Posterior vena cava (tissue), 2 donors: ENCODE measurements at places on chromosomes 6 and 20.

DNA sequence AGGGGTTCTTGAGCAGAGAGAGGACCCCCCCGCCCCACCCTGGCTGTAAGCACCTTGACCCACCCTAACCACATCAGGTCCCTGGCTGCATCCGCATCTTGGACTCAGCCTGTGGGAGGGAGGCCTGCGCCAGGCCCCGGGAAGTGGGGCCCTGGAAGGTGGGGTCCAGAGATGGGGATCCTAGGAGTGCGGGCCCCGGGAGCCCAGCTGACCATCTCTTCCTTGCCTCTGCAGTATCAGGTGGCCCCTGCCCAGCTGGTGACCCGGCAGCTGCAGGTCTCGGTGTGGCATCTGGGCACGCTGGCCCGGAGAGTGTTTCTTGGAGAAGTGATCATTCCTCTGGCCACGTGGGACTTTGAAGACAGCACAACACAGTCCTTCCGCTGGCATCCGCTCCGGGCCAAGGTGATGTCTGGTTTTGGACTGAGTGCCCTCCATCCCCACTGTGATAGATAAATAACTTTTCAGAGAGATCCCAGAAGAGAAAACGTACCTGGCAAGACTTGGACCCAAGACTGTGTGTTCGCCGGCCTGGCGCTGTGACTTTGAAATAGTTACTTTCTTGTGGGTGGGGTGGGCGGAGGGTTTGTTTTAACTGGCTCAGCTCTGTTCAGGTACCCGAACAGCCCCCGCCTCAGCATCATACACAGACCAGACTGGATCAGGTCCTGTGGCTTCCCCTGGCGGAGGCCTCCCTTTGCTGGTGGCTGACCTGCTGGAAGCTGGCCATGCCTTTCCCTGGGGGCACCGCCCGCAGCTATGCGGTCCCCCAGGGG, 62.0 kb downstream of the EZR start:
- DNase-seq = no peak

- DNase-seq = peak; percentile 92
Measured at GRCh38 chr20:3710703-3711483, 1.5 kb downstream of the SIGLEC1 start.

GRCh38 chr6:45069091-45069490, 259.0 kb upstream of the RUNX2 start:
- DNase-seq = no peak

- no peak for DNase-seq
Measured at GRCh38 chr6:7343546-7344475, 30.8 kb upstream of the SSR1 start.

DNA sequence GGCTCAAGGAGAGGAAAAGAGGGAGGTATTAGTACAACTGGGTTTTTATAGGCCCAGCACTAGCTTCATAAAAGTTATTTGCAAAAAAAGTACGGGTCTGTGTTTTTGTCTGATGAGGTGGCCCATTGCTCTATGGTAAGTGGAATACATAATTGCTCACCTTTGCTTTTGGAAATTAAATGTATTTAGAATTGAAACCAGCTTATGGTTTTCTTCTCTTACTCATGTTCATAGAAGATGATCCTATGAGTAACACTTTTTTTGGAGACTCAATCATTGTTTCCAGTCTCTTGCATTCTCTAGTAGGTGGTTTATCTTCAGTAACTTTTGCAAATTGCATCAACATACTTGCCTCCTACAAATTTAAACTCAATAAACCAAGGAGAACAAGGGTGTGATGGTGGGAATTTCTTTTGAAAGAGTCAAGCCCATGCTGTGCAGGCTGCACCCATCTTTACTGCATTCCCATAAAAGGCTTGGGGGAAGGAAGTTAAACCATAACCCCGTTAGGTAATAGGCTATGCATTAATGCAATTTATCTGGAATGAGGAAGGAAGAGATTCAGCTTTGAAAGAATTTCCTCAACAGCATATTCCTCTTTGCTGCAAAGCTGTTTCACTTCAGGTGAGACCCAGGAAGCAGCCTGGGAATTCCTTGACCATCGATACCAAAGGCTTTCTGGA, 48.5 kb upstream of the EDN1 start:
- no peak for DNase-seq

- no peak for DNase-seq
Measured at GRCh38 chr6:166813461-166813860, 142.9 kb downstream of the RNASET2 start.

- DNase-seq = no peak
Measured at GRCh38 chr6:13397359-13398068, 69.2 kb upstream of the TBC1D7 start.

DNA sequence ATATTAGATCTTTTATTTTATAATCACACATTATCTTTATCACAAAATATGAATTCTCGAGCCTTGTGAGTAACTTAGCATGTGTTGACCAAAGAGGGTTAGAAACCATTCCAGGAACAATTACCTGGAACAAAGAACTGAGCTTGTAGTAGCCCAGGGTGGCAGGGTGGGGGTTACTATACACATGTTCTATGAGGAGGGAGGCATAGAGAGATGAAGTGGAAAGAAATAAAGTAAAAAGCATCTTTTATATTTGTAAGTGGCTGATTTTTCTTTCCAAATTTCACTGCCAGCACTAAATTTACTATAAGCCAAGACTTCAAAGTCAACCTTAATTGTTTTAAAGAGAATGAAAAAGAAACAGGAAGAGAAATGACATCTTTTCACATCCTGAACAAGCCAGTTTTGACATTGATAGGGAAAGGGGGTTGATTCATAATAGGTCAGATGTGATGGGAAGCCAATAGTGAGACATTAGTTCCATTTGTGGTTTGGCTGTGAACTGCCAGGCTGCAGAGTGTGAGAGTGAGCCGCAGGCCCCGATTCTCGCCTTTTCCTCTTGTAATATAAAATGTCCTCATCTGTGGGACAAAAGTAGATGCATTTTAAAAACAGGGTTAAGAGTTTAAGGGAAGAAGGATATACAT, 52.7 kb upstream of the MYB start:
- DNase-seq = no peak

DNA sequence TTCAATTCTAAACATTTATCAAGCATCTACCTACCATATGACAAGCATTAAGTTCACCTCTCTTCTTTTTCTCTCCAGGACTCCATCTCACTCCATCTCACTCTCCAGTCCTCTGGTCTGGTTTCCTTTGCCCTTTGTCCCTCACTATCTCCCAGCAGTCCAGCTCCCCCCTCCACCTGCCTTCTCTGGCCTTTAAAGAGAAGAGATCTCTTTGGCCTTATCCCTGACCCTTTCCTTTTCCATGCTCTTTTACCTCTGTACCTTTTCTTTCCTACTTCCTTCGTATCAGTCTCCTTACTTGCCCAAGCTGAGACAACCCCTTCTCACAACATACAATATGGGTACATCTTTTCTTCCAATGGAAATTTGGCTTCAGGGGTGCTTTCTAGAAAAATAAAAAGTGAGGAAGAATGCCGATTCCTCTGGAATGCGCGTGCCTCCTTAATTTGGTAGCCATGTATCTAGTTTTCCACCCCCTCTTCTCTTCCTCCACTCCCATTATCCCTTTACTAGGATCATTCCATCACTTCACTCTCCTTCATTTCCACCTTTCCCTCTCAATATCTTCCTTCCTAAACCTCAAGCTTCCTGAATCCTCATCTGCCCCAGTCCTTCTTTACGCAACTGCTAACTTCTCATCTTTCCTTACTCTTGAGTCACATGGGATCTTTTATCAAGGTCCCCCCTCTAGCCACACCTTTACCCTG, 745 bp upstream of the AGPAT1 start:
- DNase-seq = no peak

- DNase-seq = no peak
Measured at GRCh38 chr6:147716434-147716833, 207.9 kb downstream of the SAMD5 start.

DNA sequence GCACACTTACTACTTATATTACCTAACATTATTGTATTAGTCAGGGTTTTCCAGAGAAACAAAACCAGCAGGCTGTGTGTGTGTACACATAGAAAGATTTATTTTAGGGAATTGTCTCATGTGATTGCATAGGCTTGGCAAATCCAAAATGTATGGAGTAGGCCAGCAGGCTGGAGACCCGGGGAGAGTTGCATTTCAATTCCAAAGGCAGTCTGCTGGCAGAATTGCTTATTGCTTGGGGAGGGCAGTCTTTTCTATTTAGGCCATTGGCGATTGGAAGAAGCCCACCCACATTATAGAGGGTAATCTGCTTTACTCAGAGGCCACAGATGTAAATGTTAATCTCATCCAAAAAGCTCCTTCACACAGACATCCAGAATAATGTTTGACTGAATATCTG, 157.0 kb downstream of the ADGRG6 start:
- DNase-seq = no peak

GRCh38 chr6:154347981-154348380, 8.6 kb downstream of the IPCEF1 start:
- DNase-seq = no peak

GRCh38 chr6:160519603-160520042, 144.5 kb downstream of the LPA start:
- no peak for DNase-seq

DNA sequence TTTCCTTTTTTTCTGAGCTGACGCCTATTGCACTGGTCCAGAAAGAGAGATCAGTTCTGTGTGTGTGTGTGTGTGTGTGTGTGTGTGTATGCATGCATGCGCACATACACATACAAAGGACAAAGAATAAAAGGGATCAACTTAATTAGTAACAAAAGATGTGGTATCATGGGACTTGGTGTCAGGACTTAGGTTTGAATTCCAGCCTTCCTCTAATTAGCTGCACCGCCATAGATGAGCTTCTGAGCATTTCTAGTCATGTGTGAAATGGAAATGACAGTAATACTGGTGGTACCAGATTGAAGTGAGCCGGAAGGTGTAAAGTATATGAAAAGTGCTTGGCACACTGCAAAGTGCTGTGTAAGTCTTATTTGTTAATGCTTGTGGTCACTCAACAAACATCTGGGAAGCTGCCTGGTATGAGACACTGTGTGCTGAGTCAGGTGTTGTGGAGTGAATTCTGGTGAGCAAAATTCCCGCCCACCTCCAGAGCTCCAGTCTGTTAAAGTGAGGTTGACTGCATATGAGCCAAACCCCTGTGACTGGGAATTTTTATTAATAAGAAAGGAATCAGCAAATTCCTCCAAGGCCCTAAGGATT, 12.4 kb downstream of the DAAM2 start:
- DNase-seq = no peak

DNA sequence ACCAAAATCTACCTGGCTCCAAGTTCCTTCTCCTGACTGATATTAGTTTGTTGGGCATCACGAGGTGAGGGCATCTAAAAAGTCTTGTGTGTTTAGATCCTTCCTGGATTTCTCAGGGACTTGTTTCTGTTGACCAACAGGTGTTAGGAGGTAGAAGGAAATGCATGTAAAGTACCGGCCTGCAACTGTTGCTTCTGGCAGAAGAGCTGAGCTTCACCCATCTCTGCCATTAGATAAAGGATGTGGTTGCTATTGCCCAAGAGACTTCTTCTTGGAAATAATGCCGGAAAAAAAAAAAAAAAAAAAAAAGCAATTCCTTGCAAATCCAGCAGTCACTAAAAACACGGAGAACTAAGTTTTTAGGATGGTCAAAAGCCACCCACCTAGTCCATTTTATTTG, 303.1 kb downstream of the CDH26 start:
- no peak for DNase-seq

DNA sequence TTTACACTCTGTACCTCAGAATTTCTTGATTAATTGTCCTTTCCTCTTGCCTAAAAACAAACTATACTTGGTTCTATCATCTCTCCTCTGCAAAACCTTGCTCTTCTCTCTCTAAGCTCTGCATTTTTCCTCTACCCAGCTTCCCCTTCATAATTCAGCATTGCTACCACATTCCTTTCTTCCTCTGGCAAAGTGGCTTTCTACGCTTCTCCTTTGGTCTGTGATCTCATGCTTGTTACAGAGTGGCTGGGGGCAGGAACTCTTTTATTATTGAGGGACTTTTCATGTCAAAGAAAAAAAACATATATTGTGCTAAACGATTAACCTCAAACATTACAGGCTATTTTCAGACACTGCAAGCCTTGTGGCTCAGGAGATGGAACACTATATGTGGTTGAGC, 333.3 kb upstream of the KCNQ5 start:
- no peak for DNase-seq

DNA sequence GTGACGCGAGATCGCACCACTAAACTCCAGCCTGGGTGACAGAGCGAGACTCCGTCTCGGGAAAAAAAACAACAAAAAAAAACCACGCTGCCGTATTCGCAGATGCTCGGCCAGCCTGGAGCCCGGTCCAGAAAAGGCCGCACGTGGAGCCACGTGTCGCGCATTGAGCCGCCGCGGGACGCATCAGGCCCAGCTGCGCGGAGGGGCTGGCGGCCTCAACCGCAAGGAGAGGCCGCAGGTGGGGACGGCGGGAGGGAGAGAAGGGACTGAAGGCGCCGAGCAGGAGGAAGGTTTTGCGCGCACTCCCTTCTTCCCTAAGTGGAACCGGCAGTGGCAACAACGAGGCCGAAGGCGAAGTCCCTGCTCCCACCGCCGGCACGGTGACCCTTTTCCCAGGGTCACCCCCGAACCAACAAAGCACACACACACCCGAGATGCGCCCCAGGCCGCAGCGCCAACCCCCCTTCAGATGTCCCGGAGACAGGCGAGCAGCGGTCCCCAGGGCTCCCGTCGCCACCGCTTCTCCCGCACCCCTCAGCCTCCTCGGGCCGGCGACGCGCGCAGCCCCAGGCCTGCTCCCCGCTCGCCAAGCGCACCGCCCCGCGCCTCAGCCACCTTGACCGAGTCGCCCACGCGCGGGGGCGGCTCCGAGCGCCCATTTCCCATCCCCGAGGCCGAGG, 681 bp downstream of the SYCP2 start:
- no peak for DNase-seq

GRCh38 chr6:26361544-26361943, 3.5 kb upstream of the BTN3A2 start:
- DNase-seq = no peak

- no peak for DNase-seq
Measured at GRCh38 chr6:116073765-116074440, 13.2 kb upstream of the FRK start.

DNA sequence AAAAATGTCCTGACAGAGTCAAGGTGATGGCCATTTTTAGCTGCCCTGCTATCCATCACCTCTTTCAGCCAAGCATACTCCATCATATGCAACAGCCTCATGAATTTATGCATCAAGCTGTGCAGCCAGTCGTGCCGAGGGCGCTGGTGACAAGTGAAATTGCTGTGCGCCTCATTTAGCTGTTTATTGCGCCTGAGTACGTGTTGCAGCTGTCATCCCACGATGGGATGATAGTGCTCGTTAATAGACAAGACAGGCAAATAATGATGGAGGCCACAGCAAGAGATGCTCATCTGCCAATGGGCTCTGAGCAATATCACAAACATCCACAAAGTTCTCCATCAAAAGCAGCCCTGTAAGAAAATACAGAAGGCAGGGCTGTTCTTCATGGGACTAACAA, 562.3 kb upstream of the POU3F2 start:
- no peak for DNase-seq
